ENCODE measurements at places on chromosomes 1 and 21.

- DNase-seq = no peak
Observed at GRCh38 chr1:197857477-197857876, 45.0 kb upstream of the C1orf53 start.

DNA sequence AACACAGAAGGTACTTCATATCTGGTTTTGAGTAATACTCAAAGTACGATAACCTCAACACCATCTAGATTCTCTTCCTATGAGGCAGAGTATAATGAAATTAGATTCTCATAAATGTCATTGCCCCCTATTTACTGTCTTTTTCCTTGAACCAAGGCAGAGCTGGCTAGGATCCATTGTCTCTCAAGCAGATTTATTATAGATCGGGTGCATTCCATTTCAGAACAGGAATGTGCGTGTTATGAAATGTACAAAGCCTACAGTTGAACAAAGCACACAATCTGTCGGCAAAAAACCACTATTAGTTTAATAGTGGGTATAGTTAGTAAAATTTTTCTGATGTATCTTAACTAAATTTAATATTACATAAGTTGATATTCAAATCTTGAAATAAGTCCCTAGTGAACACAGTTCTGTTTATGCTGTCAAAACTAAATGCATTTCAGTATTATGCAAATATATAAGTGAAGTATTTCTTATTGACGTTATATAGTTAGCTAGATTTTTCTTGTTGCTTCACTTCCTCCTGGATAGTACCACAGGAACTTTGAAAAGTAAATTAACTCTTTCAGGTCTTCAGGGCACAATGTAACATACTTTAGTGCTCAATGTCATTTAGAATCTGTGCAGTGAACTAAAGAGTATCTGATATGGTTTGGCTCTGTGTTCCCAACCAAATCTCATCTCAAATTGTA lies 92.1 kb downstream of the DDAH1 start:
- DNase-seq = no peak

DNA sequence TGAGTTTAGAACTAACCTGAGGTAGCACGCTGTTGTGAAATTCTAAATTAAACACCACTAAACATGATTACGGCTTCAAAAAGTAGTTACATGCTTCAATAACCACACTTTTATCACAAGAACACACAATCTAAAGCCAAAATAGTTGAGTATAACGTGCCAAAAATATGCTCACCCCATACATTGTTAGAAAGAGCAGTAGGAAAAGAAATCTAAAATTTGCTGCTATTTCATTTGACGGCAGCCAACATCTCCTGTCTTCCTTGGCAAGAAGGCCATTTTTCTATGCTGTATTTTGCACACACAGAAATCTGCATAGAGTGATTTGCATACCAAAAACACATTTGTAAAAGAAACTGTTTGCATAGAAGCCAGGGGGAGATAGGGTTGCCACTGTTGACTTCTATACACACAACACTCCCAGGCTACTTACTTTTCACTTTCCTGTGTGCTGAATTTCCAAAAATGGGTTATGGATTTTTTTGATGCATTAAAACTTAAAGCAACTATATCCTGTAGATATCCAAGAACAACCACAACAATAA lies 42.9 kb upstream of the DMRTB1 start:
- no peak for DNase-seq

- no peak for DNase-seq
Observed at GRCh38 chr1:235908742-235909520, 42.2 kb upstream of the LYST start.

DNA sequence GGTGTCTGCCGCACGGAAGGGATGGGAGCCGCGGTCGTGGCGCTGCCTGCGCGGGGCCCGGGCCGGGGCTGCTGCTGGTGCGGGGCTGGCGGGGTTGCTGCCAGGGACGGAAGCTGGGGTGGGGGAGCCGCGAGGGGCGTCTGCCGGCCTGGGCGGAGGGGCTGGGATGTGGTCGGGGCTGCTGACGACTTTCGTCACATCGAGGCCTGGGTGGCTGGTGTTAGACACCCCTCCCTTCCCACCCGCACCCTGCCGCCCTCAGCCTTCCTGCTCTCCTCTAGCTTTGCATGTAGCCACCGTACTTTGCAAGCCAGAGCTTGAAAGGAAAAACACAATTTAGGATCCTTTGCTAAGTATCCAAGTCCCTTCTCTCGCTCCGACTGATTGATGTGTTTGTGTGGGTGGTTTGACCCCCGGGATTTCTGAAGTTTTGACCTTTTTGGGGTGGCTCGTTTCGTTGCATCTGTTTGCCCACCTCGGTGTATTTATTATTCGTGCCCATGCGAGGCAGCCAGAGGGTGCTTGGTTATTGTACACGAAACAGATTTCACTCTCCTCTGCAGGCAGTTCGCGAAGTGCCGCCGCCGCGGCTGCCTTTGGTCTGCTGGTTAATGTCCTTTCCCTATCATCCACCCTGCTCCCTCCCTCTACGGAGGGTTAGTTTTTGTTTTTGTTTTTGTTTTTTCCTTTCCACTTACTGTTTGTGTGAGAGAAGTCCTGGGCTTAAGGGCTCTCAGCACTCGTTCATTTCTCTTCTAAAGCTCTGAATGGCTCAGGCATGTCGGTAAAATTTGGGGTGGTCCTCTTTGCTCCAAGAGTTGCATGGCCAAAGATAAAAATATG lies 868 bp downstream of the C1orf21 start:
- no peak for DNase-seq

DNA sequence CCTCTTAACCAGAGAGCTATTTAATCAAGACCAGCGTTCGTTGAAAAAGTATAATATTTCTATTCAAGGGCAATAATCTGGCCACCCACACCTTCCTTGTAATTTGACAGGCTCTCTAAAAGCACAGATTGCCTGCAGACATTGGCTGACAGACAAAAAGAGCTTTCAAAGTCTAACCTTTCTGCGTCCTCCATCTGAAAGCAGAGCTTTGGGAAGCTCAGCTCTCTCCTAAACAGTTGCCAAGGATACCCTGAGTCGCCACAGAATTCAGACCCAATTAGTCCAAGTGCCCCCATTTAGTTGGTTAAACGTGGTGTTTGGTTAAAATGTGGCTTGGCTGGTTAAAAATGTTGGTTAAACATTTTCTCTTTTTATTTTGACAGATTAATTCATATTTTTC lies 33.7 kb upstream of the PLA2G2C start:
- DNase-seq = no peak

Data from stimulated activated CD4-positive, alpha-beta T cell treated with anti-CD3 and anti-CD28 coated beads, Interleukin-1b, Interleukin-23, amount 100 ng/mL, for 1 hour (primary cell).